ENCODE measurements at places on chromosomes 3 and 15.
A peak's percentile ranks its signal among the peaks of the same experiment; 100 is the strongest.

GRCh38 chr3:149615731-149616221 is 42.0 kb downstream of the WWTR1 start:
- DNase-seq: no peak

DNA sequence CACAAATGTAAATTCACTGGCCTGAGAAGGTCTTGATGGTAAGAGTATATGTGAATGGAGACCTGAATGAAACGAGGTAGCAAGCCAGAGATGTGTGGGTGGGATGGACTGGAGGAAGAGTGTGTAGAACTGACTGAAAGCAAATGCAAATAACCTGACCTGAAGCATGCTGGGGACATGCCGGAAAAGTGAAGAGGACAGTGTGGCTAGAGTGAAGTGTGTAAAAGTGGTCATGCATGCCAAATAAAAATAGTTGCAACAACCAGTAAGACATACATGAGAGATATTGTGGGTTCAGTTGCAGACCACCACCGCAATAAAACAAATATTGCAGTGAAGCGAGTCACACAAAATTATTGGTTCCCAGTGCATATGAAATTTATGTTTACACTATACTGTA is 82.3 kb downstream of the LPP start:
- no peak for DNase-seq

- no peak for DNase-seq
These were observed 242.0 kb upstream of the SETMAR start for GRCh38 chr3:4061195-4061594.

DNA sequence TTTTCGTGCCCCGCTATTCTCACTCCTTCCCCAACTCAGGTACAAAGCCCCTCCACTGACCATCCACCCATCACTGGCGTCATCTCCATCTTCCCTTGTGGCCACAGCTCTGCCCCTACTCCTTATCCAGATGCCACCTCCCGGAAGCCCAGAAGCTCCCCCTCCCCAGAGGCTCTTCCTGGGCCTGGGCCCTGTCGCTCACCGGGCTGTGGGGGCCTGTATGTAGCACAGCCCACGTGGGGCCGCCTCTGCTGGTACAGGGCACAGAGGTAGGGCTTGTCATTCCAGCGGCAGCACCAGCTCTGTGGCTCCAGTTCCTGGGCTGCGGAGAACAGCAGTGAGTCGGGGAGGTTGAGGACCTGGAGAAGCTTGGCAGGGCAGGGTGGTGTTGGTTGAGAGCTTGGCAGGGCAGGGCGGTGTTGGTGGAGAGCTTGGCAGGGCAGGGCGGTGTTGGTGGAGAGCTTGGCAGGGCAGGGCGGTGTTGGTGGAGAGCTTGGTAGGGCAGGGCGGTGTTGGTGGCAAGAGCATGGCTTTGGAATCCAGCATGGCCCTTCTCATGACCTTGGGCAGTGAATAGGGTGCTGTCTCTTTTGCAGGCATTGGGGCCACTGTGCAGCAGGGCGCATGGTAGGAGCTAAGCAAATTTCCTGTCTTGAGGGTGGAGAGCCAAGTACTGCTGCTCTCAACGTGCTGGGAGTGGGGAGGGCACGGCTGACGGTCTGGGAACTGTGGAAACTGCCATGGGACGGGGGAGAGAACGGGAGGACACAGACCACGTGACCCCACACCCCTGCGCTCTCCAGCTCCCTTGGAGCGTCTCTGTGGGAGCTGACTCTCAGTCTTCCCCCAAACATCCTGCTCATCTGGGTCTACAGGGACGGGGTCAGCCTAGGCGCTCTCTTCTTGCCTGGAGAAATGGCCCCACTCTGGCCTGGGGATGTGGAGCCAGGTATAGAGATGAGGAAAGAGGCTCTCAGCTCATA is 43.4 kb downstream of the MUC20 start:
- DNase-seq: no peak

DNA sequence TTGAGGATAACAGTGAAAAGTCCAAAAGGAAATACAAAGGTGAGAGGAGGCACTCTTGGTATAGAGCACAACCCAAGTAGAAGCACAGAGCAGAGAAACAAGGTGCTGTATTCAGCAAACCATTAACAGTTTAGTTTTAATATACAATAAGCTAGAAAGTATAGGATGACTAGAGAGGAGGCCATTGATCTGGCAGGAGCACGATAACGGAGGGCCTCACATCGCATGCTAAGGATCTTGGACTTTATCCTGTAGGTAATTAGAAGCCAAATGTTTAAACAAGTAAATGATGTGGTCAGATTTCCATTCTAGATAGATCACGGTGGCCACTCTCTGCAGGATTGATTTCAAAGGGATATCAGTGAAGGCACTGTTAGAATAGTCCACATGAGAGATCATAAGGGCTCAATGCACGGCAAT is 935.0 kb downstream of the ROBO1 start:
- no peak for DNase-seq

- DNase-seq: peak; percentile 25
These were observed 319.3 kb upstream of the AZI2 start for GRCh38 chr3:28667646-28668621.

DNA sequence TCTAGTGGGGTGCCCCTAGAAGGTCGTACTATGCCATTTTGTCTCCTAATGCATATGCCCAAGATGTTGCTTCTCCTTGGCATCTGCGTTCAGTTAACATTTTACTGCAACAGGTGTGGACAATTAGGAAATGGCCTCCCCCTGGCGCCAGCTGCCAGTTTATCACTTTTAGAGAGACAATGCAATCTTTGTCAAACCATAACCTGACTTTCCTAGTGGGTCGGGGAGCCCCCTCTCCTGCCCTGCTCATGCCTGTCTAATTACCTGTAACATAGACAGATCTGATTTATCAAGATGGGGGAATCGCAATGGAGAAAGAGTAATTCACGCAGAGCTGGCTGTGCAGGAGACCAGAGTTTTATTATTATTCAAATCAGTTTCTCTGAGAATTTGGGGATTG is 353.7 kb upstream of the SGO1 start:
- DNase-seq: no peak
